Cerebellum (tissue), 4 donors: ENCODE measurements at places on chromosomes 16 and 17. TPM values are rescaled to one million over a fixed set of nuclear protein-coding genes. Genes with fewer than 3 reads are reported as not detected.

DNA sequence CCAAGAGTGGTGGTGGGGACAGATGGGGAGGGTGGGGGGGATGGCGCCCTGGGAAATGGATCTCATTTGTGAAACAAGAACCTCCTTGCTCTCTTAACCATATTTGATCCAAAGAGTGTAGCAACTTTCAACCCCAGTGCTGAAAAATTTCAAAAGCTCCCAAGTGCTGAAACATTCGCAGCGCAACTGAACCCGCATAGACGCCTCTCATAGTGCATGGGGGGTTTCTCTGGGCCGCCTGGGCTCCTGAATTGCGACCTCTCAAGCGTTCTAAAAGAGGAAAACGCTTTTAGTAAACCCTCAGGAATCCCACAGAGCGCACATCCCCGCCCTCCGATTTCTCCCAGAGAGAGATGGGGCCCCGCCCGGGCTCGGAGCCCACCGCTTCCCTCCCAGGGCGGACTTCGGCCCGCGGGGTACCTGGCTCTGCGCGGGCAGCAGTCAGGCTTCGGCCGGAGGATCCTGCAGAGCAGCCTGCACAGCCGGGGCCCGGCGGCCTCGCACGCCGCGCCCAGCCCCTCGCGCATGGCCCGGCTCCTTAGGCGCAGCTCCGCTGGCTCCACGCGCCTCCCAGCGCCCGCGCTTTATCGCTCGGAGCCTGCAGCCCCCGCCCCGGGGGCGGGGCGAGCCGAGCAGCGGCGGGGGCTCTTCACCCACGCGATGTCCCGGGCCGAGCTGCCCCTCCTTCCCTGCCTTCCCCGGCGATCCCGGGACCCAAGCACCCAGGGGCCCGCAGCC, 7.0 kb downstream of the NOS2 start:
- DNase-seq = peak; percentile 37

DNA sequence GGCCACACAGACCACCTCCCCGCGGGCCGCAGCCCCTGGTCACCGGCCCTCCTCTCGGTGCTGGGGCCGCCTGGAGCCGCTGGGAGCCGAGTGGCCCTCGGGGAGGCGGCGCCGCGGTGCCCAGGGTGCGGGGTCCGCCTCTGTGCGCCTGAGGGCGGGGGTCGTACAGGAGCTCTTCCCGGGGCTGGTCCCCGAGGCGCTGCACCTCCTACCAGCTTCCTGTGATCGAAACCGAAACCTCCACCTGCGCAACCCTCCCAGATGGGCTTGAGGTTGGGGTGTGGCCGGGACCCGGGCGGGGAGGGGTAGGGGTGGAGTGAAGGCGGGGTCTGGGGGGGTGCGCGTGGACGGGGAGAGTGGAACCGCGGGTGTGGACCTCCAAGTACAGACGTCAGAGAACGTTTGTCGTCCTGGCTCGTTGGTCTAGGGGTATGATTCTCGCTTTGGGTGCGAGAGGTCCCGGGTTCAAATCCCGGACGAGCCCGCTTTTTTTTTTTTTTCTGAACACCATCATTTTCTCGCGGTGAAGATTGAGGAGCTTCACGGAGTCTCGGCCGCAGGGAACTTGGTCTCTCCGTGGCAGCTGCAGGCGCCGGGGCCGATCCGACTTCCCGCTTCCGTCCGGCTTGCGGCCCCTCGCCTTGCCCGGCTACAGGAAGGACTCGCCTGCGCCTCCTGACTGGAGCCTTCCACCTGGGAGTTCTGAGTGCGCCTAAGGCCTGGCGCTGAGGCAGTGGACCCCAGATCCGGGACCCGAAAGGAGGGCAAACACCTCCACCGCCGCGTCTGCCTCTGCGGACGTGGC, 23.9 kb downstream of the ZNF213 start:
- DNase-seq = peak; percentile 38

DNA sequence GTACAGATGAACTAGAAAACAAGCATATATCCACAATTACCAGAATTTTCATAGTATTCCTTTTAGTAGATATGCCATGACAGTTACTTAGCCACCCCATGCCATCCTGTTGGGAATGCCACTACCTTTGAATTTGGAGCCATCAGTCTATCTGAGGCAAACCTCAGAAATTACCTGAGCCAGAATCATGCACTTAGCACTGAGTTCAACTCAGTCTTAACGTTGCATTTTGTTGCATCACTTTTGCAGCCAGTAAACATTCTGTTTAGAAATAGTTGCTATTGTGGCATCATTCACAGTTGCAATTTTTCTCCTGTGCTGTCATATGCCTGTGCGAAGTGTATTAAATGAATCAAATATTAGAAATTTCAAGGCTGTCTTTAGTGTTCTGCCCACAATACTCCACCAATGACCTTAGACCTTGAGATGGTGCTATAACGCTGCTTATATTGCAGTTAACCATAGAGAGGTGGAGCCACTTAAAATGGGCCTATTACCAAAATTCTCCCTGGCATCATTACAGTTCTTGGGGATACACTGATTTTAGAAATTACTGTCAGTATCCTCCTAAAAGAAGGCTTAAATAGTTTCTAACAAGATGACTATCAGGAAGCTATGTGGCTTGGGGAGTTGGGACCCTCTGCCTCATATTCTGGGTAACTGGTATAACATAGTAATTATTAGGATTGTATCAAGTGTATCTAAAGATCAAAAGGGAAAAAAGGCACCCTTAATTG, 11.1 kb downstream of the PTRH2 start:
- DNase-seq = no peak

HBM gene
- 12.8 TPM for total RNA-seq

ACSF2 gene
- 7.2 TPM for total RNA-seq

APOH gene
- total RNA-seq = 0.36 TPM
